ENCODE measurements at places on chromosomes 1 and 21.

GRCh38 chr21:19256934-19257660, 853.5 kb upstream of the TMPRSS15 start:
- DNase-seq, result no peak

DNA sequence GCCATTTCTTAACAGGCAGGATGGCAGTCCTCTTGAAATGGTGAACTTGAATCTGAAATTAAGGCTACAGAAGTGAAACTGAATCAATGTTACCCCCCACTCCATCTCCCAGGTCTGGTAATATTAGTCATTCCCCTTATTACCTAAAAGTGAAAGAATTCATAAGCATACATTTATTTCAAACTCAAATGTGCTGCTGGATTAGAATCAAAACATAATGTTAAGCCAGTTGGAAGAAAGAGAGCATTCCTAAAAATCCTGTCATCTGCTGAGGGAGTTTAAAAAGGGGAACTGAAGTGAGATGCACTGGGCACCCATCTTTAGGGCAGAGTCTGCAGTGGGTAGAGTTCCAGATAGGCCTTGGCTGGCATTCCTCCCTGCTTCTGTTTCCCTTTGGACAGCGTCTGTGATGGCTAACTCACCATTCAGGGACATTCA, 17.4 kb downstream of the KIAA0319L start:
- no peak for DNase-seq

GRCh38 chr1:233242827-233243483, 52.6 kb downstream of the PCNX2 start:
- DNase-seq, result no peak

GRCh38 chr1:3313576-3313950, 140.9 kb upstream of the ARHGEF16 start:
- DNase-seq, result no peak

GRCh38 chr1:218866507-218866906, 307.2 kb upstream of the LYPLAL1 start:
- DNase-seq, result no peak

- DNase-seq, result no peak
These were observed 82.6 kb upstream of the EDEM3 start for GRCh38 chr1:184836934-184837895.

GRCh38 chr1:150765296-150765976, at the start of gene CTSS:
Gene CTSS (minus strand): TSS chr1:150765778. CDS start chr1:150764763, 1,015 bp downstream.
- DNase-seq, result no peak

GRCh38 chr1:24427545-24427862, 11.9 kb downstream of the NIPAL3 start:
- peak; percentile 11 for DNase-seq

DNA sequence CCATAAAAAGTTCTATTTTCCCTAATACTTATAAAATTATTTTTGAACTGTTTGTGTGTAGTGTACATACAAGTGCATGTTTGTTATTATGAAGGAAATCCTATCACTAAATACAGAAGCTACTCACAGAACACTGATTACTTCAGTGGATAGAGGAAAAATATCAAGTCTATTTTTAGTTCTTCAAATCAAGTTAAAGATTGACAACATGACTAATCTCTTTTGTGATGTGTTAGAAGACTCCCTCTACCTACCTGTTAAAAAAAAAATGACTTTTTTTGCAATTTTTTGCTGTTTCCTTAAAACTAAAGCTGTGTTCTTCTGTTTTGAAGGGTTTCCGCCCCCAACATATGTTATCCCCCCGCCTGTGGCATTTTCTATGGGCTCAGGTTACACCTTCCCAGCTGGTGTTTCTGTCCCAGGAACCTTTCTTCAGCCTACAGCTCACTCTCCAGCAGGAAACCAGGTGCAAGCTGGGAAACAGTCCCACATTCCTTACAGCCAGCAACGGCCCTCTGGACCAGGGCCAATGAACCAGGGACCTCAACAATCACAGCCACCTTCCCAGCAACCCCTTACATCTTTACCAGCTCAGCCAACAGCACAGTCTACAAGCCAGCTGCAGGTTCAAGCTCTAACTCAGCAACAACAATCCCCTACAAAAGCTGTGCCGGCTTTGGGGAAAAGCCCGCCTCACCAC, 45.5 kb downstream of the NCF2 start:
- no peak for DNase-seq

DNA sequence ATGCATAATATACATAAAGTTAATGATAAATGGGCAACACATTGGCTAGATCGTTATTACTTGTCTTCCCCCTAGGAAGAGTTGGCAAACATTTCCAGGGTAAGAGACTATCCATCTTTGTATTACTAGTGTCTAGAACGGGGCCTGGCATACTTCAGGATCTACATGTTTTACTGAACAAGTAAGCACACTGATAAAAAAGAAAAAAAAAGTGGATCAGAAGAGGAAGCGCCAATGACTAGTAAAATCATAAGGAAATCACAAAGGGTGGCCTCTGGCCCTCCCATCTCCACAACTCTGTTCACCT, 482 bp downstream of the TM2D1 start:
- DNase-seq, result no peak

GRCh38 chr21:41837756-41838297, 41.3 kb downstream of the PRDM15 start:
- DNase-seq, result no peak
